KBM-7 (cell line): ENCODE measurements at places on chromosomes 7 and 10.

DNA sequence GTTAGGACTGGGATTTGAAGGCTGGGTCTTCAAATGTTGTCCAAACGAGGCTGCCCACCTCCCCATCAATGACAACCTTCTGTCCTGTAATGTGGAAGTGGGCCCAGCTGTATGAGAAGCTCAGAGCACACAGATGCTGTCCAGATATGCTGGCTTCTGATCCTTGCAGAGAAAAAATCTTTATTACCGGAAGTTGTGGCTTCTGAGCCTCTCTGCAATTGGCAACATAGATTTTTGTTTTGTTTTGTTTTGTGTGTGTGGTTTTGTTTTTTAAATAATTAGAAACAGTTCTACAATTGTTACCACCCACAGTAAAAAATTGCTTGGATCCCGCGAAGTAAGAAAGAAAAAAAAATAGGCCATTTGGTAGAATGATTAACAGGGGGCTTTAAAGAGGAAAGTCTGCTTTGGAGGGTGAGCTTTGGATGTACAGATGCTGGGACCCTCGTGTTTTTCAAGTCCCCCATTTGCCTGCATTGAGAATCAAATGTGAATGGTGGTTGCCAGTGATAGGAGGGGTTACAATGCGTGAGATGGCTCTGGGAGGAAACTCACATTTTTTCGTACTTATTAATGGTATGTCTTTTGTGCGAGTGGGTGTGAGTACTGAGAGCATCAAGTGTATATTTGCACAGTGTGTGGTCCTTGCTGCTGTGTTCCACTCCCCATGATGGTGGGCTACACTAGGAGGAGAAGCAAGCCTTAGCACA lies 153.2 kb downstream of the TCF7L2 start:
- peak; percentile 62 for DNase-seq

DNA sequence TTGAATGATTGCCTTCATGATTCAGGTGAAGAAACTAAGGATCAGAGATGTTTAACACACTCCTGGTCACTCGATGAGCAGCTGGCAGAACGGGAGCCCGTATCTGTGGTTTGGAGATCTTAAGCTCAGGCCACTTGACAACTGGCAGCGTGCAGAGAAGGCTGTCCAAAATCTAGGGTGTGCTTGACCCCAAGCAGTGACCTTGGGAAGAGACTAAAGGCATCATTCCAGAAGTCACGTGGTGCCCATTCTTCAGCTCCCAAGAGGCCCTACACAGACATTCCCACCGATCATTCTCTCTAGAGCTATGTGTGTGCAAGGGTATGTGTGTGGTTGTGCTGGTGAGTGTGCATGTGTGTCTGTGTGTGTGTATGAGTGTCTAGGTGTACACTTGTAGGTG lies 493.8 kb downstream of the TCERG1L start:
- no peak for DNase-seq

DNA sequence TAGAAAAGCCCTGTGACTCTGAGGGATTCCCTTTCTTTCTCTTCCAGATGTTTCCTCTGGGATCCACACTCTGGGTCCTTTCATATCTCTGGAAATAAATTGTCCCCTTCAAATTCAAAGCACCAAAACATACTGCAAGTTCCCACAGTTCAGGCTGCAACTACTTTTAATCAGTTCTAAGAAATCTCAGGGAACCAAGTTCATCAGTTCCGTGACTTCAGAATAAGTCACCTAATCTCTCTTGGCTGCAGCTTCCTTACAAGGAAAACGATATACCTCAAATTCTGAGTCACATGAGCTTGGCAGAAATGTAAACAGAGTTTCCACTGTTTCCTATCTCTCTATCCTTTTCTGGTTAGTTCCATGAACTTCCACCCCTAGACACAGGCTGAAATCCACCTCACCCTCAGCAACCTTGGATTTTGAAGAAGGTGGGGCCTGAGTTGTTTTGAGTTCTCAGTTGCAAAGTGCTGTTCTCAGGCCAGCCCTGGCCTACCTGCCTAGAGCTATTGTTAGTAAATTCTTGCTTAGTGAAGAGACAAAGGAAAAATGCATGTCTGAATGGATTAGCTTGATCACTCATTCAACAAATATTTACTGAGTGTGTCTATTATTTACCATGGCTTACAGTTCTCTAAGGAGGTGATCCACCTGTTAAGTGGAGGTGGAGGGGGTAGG lies 59.3 kb upstream of the IL6 start:
- no peak for DNase-seq

GRCh38 chr10:78757344-78757925 lies 311.3 kb upstream of the ZMIZ1 start:
- DNase-seq = no peak

DNA sequence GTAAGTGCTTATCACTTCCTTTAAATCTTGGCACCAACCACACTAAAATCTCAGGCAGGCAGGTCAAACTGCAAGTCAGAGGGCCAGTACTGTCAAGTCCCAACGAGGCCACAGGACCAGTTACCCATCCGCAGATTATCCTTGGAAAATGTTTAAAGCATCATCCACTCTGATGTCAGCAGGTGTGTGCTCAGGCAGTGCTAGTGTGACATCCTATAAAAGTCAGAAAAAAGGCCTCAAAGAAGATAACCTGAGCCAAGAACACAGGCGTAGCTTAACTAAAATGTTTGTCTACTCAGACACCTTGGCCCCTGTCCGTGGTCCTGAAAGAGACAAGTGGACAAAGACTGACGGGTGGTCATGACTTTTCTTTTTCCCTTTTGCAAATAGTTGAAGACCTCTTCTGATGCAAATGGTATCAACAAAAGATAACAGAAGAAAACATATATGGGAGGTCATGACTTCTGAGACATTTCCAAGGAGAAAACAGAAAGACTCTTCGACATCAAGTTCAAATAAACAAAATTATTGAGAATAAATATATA lies 309.3 kb downstream of the KCNMA1 start:
- peak; percentile 1 for DNase-seq

GRCh38 chr7:85600395-85600794 lies 413.5 kb upstream of the SEMA3D start:
- DNase-seq = no peak

DNA sequence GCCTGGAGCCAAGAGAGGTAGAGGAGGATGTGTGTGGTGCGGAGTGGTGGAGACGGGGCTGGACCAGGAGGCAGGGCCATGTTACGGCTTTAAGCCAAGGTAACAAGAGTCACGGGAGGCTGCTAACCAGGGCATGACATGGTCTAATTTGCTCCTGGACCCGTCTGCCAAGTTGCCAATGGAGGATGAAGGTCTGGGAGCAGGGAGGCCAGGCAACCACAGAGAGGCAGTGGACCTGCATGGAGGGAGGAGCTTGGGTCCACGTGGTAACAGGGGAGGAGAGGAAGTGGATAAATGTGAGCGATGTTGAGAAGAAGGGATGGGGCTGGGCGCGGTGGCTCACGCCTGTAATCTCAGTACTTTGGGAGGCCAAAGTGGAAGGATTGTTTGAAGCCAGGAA lies 31.0 kb downstream of the SRRM3 start:
- no peak for DNase-seq

- DNase-seq = no peak
Measured at GRCh38 chr10:50927522-50928189, 42.2 kb upstream of the A1CF start.

DNA sequence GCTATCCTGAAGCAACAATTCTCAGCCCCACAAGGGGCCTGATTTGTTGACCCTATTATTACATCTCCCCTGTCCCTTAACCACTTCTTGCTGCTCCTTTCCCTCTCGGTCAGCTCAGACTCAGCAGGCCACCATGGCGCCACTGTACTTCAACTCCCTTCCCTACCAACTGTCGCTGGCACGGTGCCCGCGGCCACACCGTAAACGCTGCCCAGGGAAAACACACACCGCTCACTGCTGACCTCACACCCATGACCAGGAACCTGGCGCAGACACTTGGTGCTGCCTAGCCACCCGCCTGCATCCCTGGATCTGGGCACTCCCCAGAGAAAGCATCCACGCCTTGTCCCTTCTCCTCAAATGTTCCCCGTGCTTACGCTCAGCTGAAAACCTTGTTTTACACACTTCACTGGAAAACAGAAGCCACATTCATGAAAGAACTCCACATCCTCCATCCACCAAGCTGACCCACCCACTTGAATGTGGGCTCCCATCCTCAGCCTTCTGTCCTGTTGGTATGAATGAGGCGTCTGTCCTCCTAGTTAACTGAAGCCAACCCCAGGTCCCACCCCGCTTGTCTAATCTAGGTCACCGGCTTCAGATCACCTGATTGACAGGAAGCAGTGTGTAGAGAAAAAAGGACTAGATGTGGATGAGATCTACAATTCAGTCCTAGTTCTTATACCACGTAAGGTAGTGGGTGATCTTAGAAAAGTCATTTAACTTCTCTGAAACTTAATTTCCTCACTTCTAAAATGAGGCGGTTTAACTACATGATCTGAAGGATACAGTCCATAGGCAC lies 28.5 kb upstream of the CRYGN start:
- no peak for DNase-seq

DNA sequence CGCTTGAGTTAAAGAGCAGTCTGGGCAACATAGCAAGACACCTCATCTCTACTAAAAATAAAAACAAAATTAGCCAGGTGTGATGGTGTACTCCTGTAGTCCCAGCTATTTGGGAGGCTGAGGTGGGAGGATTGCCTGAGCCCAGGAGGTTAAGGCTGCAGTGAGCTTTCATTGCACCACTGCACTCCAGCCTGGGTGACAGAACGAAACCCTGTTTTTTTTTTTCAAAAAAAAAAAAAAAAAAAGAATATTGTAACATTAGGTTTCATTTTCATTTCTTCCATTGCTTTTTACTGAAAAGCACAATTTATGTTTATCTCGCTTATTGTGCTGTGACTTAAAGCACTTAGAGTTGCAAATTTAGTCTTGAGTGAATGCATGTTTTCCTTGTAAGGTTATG lies 80.0 kb downstream of the MLLT10 start:
- no peak for DNase-seq

DNA sequence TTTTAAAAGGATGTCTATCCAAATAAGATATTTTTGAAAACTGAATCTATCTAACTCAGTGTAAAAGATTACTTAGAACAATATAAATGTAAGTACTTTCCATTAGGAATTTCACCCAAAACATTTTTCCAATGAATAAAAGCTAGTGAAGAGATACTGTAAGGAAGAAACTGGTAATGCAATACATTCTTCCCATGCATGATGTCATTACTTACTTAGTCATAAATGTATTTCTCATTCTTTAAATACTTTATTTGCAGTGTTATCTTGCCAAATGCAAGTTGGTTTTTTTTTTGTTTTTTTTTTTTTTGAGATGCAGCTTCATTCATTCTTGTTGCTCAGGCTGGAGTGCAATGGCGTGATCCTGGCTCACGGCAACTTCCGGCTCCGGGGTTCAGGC lies 265.6 kb downstream of the PHF14 start:
- no peak for DNase-seq

DNA sequence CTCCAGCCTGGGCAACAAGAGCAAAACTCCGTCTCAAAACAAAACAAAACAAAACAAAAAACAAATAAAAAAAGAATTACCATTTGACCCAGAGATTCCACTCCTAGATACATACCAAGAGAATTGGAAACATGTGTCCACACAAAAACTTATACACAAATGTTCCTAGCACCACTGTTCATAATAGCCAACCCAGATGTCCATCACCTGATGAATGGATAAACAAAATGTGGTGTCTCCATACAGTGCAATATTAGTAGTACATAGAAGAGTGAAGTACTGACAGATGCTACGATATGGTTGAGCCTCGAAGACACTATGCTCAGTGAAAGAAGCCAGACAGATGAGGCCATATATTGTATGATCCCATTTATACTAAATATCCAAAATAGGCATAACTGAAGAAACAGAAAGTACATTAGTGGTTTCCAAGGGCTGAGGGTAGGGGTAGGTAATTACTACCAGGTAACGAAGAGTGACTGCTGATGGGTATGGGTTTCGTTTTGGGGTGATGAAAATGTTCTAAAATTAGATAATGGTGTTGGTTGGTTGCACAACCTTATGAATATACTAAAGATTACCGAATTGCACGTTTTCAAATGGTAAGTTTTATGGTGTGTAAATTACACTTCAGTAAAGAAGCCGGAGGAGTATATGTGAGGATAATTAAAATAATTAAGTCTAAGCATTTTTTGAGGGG lies 20.0 kb downstream of the MYO1G start:
- DNase-seq = no peak

DNA sequence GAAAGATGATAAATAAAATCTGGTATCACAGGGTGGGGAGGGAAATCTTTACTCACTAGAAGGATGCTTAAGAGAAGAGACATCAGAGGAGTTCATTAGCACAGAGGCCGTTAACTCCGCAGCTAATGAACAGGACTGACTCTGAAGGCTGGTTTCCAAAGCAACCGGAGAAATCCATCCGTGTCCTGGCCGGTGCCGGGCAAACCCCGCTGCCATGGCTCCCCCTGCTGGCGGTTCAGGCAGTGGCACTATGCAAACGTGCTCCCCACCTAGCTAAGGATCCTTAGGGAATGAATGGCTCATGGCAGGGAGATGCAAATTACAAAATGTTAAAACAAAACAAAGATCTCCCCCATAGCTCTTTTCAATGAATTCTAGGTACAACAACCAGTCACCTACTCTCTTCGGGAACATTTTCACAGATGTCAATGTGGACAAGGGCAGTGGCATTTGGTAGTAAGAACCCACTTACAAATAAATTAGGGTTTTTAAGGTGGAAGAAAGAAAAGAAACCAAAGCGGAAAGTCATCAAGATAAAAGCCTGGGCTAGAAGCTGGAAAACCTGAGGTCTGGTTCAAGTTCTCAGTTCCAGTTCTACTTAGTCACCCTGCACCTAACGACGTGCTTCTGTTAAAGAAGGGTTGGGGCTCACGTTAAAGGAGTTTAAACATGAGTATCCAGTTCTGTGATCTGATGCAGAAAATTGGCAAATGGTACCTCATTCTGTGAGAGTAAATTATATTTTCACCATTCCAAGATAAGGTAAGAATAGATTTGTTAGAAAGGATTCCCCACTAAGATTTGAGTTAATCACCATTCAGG lies 138.2 kb downstream of the SVIL start:
- peak; percentile 53 for DNase-seq

DNA sequence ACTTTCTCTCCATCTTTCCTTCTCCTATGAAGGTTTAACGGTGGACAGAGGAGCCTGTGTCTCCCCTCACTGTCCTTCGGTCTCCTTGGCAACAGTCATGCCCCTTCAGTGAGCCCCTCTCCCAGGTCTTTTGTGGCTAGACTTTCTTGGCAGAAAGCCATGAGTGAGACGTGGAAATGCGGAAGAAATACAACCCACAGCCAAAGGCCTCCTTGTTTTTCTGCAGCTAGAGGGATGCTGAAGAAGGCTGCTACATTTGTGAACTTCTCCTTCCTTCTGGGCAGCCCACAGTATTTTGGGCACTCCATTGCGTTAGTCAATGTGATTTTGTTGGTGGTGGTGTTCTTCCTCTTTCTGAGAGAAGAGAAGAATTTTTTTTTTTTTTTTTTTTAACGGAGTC lies 333.7 kb upstream of the PODXL start:
- DNase-seq = peak; percentile 77

DNA sequence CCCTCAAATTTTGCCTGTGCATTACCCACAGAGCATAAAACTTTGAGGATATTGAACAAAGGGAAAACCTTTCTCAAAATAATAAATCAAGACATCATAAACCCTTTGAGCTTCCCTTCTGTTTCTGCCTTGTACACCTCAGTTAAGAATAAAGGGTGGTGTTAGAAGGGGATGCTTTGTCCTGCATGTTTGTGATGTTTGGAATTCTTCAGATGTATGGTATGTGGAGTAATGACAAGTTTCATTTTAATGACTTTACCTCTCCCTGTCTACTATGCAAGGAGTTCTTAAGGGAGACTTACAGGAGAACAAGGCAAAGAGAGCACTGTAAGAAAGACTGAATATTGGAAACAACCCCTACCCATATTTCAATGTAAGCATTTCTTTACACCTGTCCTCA lies 99.2 kb downstream of the HECW1 start:
- no peak for DNase-seq

- no peak for DNase-seq
Measured at GRCh38 chr7:101278461-101279292, 33.8 kb upstream of the FIS1 start.
